Stimulated activated naive B cell treated with anti-CD40 and anti-IgM and Interleukin-4, amounts not matched to agents 10 μg/mL and 1 μg/mL and 100 μg/mL, for 72 hours (primary cell): ENCODE measurements at places on chromosomes 13 and 19.

GRCh38 chr19:33157906-33158305 is 26.0 kb downstream of the WDR88 start:
- no peak for DNase-seq

DNA sequence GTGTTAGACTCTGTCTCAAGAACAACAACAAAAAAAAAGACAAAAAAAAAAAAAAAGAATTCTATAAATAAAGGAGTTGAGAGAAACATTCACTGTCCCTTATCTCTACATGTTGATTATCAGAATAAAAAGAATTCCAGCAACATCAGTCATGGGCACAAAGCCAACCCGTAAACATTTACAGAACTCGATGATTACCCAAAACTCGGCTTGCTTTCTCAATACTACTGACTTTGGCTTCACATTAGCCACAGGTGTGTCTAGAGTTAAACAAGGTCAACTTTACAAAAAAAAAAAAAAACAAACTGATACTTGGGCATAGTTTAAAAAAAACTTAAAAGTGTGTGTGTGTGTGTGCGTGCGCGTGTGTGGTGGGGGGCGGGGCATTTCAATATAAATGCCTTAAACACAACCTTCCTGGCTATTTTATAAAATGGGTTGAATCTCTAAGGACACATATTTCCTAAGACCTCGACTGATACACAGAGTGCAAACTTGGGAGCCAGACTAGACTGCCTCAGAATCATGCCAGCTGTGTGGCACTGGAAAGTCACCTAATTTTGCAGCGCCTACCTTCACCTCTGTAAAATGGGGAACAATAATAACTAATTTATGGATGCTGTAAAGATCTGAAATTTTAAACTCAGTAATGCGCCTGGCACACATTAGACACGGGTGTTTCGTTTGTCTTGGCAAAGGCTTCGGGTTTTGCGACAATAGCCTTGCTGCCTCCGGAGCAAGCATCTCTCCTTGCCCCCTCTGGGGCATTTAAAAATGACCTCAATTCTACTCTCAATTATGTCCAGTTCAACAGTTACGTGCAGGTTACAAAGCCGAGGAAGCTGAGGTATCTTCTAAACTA is 922 bp downstream of the EBPL start:
- no peak for DNase-seq

DNA sequence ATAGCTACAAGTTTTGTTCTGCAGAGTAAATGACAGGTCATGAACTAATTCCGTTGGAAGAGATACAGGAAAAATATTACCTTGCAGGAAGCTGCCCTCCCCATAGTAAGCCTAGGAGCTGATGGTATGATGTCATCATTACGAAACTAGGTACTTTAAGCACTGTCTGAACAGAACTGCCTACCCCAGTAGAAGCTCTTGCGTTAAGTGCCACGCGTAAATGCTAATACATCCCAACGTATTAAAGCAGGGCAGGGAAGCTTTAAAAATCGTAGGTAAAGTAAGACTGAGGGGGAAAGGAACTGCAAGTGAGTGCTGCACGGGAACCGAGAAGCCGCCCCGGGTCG is 572 bp downstream of the UGGT2 start:
- no peak for DNase-seq

GRCh38 chr13:74142257-74142656 is 8.1 kb upstream of the KLF12 start:
- no peak for DNase-seq

- no peak for DNase-seq
Measured at GRCh38 chr19:55157064-55157908, at the start of gene TNNI3. Gene TNNI3 (minus strand): TSS chr19:55157732. CDS start chr19:55157589, 143 bp downstream.

DNA sequence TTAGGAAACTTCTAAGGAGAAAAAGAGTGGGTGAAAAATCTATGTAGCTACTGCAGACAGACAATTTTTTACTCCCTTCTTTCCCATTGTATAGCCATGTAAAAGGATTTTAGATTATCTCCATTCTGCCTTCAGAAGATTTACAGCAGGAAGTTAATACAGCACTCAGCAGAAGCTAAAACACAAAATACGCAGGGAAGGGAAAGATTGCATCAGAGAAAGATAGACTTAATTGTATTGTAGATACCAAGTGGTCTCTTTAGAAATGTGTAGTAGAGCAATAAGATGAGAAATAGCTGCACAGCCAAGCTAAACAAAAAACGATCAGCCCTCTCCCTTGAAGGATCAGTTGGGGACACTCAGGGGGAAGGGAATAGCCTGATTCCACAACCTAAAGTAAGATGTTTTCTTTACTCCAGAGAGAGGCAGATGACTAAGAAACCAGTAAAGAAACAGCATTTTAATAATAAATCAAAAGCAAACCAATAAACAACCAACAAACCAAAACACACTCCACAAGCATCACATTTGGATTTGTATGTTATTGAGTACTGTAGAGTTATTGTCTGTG is 236.7 kb upstream of the SLITRK1 start:
- no peak for DNase-seq

DNA sequence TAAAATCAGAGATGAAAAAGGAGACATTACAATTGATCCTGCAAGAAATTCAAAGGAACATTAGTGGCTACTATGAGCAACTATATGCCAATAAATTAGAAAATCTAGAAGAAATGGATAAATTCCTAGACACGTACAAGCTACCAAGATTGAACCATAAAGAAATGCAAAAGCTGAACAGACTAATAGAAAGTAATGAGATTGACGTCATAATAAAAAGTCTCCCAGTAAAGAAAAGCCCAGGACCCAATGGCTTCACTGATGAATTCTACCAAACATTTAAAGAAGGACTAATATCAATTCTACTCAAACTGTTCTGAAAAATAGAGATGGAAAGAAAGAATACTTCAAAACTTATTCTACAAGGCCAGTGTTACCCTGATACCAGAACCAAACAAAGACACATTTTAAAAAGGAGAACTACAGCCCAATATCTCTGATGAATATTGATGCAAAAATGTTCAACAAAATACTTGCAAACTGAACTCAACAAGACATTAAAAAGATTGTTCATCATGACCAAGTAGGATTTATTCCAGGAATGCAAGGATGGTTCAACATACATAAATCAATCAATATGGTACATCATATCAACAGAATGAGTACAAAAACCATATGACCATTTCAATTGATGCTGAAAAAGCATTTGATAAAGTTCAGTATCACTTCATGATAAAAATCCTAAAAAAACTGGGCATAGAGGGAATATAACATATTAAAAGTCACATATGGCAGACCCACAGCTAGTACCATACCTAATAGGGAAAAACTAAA is 35.8 kb downstream of the UQCRFS1 start:
- no peak for DNase-seq

DNA sequence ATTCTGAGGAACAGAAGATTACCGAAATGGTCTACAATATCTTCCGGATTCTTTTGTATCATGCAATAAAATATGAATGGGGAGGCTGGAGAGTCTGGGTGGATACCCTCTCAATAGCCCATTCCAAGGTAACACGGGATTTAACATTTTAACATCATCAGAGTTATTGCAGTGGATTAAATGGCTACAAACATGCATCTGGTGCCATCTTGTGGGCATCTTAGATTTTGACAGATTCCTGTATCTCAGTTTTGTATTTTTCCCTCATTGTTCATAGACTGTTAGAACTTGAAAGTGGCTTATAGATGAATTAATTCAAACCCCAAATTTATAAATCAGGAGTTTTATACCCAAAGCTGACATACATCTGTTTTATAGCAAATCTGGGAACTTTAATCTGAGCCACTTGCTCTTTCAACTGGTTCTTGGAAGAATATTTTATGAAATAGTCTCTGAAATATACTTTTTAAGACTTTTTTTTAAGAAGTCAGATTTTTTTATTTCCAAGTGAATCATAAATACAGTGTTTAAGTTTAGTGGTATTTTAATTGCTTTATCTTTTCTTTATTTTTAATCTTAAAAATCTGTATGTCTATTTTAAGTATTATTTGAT is 215.2 kb downstream of the NBEA start:
- peak; percentile 17 for DNase-seq

DNA sequence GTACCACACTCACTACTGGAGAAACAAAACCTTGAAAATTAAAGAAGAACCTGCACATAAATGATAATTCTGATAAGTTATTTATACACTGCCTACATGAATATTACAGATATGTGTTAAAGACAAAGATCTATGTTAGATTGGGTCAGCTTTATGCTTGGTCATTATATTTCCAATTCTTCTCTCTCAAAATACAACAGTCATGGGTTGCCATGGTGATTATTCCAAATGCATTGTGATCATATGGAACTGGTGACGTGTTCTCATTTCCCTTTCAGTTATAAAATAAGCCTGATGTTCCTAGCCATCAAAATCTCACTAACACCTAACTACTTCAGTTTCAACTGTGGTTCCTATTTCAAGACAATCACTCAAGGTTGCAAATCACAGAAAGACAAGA is 1416.4 kb downstream of the UQCRFS1 start:
- DNase-seq = no peak

GRCh38 chr13:23384111-23384510 is 49.4 kb downstream of the SACS start:
- DNase-seq = peak; percentile 53

GRCh38 chr13:75635828-75636435 is at the start of gene LMO7:
Gene LMO7 (plus strand): TSS chr13:75636330. CDS start chr13:75636658, 328 bp downstream.
- DNase-seq = peak; percentile 15

DNA sequence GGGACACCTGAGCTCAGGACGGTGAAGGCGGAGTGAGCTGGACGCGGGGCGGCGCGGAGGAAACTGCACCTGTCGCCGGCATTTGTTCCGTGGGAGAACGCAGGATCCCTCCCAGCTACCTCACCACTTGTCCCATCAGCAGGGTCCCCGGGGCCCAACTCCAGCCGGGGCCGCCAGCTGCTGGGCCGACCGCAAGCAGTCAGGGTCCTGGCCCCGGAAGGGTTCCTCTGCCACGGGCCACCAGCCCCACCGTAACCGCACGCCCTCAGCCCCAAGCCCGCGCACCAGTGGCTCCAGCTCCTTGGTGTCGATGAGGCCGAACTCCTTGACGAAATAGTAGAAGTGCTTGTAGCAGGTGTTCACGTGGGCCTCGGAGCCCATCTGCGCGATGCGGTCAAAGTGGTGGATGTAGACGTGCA is 19.6 kb downstream of the MOB3A start:
- DNase-seq = no peak

DNA sequence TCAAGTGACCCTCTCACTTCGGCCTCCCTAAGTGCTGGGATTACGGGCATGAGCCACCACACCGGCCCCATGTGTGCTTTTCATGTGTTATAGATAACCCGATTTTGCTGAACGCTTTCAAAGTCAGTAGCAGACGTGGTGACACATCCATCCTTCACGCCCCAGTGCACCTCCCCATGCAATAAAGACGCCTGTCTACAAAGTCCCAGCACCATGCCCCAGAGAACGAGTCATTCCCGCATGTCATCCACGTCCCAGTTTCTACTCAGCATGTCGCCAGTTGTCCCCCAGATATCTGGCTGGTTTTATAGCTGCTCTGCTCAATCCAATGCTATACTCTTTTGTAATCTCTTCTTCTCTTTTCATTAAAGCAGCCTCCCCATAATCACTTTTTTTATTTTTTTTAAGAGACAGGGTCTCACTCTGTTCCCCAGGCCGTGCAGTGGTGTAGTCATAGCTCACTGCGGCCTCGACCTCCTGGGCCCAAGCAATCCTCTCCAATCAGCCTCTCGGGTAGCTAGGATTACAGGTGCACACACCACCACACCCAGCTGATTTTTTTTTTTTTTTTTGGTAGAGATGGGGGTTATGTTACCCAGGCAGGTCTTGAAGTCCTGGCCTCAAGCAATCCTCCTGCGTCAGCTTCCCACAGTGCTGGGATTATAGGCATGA is 42.5 kb downstream of the DNM2 start:
- DNase-seq = peak; percentile 47

GRCh38 chr13:111402441-111402840 is 82.0 kb downstream of the TEX29 start:
- no peak for DNase-seq

DNA sequence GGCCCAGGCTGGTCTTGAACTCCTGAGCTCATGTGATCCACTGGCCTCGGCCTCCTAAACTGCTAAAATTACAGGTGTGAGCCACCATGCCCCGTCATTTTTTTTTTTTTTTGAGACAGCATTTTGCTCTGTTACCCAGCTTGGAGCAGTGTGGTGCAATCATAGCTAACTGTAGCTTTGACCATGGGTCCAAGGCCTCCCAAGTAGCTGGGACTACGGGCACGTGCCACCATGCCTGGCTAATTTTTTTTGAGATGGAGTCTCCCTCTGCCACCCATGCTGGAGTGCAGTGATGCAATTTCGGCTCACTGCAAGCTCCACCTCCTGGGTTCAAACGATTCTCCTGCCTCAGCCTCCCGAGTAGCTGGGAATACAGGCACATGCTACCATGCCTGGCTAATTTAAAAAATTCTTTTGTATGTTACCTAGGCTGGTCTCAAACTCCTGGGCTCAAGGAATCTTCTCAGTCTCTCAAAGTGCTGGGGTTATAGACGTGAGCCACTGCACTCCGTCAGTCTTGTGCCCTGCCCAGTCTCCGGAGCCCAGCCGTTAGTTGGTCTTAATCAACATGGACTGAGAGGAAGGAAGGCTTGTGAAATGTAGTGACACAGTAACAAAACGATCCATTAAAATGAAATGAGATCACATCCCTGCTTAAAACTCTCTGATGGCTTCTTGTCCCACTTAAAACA is 1.4 kb upstream of the LRG1 start:
- no peak for DNase-seq

GRCh38 chr19:44620667-44621066 is 7.3 kb downstream of the IGSF23 start:
- DNase-seq = no peak

DNA sequence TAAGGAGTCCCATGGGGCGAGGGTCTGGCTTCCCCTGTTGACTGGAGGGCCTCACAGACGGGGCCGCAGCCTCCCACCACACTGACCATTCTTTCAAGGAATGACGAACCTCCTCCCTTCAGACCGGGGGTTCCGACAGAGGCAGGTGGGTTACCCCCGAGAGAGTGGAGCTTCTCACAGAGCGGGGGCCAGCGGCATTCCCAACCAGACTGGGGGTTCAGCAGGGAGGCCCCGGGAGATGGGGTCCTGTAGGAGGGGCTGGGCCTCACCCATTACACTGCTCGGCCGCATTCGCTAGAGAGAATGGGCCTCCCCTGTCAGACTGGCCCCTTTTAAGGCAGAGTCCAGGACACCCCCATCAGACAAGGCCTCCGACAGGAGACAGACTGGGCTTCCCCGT is 15.6 kb upstream of the C2CD4C start:
- no peak for DNase-seq

DNA sequence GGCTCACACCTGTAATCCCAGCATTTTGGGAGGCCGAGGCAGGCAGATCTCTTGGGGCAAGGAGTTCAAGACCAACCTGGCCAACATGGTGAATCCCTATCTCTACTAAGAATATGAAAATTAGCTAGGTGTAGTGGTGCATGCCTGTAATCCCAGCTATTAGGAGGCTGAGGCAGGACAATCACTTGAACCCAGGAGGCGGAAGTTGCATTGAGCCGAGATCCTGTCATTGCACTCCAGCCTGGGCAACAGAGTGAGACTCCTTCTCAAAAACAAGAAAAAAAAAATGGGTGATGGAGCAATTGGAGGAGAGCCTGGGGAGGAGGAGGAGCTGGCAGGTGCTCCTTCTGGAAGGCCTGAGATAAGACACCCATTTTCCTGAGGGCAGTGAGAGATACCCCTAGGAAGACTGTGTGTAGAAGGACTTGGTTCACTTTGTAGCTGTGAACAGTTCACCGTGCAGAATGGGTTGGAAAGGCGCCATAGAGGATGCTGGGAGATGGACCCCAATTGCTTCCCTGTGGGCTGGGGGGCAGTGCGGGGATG is 8.7 kb upstream of the CARM1 start:
- no peak for DNase-seq

GRCh38 chr13:66811455-66811854 is 418.7 kb downstream of the PCDH9 start:
- DNase-seq = no peak
